ENCODE measurements at places on chromosomes 13 and 19.

- DNase-seq = no peak
Measured at GRCh38 chr13:43596924-43597598, 189.7 kb downstream of the ENOX1 start.

- no peak for DNase-seq
Measured at GRCh38 chr13:104295537-104295936, 1229.3 kb upstream of the SLC10A2 start.

- no peak for DNase-seq
Measured at GRCh38 chr19:52086481-52086880, 9.1 kb downstream of the ZNF841 start.

GRCh38 chr13:97226788-97227627, 4.9 kb downstream of the MBNL2 start:
- no peak for DNase-seq

- DNase-seq = no peak
Measured at GRCh38 chr19:48720251-48720612, 707 bp upstream of the MAMSTR start.

GRCh38 chr19:13169769-13170168, 19.6 kb downstream of the IER2 start:
- DNase-seq = no peak

DNA sequence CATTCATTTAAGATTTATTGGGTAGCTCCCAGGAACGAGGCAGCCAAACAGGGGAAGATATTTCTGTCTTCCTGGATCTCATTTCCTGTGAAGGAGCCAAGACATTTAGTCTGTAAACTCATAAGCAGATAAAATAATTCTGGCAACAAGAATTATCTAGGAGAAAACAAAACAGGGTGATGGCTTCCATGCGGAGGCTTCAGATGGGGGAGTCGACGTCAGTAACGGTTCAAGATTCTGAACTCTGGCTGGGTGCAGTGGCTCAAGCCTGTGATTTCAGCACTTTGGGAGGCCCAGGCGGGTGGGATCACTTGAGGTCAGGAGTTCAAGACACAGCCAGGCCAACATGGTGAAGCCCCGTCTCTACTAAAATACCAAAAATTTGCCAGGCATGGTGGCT, 1.3 kb downstream of the GNA15 start:
- DNase-seq = no peak

DNA sequence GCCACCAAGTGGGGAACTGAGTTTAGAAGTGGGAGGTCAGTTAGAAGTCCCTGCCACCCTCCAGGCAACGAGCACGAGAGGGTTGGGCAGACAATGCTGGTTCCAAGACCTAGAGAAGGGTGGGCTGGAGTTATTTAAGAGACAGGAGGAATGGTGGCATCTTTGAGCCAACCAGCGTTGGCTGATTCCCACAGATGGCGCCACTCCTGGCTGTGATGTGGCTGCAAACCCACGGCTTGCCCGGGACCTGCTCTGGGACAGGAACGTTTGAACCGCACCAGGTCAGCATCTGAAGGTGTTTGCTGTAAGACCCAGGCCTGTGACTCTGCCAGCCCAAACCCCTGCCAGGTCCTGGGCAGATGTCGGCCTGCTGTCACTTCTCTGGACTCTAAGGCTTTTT, 42.8 kb downstream of the BICRA start:
- DNase-seq = no peak

- DNase-seq = no peak
Measured at GRCh38 chr13:38718374-38718773, 31.5 kb downstream of the FREM2 start.

DNA sequence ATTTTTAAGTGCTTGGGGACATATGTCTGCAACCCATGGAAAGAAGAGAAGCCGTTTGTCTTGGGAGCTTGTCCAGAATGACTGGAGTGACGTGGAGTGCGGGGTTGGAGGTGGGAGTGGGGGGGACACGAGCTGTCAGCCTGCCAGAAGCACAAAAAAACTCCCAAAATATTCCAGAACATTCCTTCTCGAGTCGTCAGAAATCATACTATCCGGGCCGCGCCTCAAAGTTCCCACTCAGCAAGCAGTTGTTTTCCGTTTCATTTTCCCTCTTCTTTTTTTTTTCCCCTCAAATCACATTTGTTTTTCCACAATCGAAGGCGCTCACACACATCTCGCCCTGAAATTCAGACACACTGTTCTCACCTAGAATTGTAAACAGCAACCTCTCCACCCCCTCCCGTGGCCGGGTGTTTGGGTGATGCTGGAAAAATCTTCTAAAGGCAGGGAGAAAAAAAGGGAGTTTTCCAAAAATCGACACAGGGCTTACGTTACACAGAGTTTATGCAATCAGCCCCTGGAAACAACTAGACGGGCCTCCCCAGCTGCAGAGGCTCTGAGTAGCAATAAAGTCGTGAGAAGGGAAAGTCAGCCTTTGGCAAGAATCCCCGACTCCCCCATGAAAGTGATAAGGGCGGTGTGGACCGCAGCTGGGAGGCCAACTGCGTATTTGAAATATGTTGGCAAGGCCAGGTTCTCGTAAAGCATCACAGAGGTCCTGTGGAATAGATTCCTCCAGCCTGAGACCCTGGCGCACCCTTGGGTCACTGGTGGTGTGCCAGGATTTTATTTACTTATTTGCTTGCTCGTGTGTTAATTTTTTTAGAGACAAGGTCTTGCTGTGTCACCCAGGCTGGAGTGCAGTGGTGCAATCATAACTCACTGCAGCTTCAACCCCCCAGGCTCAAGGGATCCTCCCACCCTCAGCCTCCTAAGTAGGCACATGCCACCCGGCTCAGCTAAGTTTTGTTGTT, 31.2 kb upstream of the KLF2 start:
- no peak for DNase-seq
